Neural progenitor cell (in vitro differentiated cells): ENCODE measurements at places on chromosomes 1 and 21.

- peak; percentile 28 for DNase-seq
These were observed 49.6 kb upstream of the KCTD3 start for GRCh38 chr1:215517441-215517891.

- no peak for DNase-seq
These were observed 181.3 kb downstream of the ZNF281 start for GRCh38 chr1:200228486-200228885.

GRCh38 chr1:77538956-77539518, 143.4 kb downstream of the ZZZ3 start:
- no peak for DNase-seq

DNA sequence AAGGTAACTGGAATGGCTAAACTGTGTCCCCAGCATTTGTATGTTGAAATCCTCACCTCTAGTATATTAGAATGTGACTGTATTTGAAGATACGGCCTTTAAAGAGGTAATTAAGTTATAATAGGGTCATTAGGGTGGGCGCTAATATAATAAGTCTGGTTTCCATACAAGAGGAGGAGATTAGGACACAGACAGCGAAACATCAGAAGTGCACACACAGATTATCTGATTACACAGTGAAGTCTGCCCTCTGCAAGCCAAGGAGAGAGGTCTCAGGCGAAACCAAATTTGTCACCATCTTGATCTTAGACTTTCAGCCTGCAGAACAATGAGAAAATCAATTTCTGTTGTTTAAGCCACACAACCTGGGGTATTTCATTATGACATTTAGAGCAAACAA, 2233.1 kb downstream of the MRPL39 start:
- DNase-seq, result no peak

DNA sequence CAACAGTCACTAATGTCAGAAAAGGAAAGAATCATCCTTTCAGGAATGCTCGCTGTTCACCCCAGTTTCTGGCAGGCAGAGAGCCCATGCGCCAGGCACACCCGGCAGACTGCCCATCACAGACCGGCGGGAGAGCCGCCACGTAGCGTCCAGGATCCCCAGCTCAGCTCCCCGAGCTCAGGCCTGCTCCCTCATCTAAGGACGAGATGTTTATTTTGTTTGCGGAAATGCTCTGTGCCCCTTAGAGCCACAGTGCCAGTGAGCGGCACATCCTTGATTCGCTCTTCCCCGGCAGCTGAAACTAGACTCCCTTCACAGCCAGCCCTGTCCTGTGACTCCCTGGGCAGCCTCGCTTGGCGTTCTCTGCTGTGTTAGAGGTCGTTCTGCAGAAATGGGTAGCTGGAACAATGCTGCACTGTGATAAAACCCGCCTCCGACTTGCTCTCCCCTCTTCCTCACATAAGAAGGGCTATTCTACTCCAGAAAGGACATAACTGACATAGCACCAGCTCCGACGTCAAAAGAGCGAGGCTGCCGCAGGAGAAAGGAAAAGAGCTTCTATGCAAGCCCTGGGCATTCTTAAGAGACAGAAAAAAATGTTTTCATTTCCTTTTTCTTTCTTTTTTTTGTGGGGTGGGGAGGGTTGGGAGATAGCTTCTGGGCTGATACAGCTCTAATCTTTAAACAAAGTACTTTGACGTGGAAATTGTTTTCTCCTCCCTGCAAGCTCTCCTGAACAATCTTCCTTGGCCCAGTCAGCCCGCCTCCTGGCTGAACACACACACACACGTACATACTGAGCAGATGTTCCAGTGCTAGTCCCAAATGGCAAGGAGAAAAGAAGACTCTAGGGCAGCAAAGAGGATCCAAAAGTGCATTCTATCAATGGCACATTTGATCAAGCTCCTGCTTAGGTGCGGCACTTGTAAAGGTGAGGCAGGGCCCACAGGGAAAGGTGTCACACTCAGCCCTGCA, 37.2 kb downstream of the MRAP start:
- no peak for DNase-seq

- no peak for DNase-seq
These were observed 1.8 kb upstream of the CHML start for GRCh38 chr1:241641773-241642592.

DNA sequence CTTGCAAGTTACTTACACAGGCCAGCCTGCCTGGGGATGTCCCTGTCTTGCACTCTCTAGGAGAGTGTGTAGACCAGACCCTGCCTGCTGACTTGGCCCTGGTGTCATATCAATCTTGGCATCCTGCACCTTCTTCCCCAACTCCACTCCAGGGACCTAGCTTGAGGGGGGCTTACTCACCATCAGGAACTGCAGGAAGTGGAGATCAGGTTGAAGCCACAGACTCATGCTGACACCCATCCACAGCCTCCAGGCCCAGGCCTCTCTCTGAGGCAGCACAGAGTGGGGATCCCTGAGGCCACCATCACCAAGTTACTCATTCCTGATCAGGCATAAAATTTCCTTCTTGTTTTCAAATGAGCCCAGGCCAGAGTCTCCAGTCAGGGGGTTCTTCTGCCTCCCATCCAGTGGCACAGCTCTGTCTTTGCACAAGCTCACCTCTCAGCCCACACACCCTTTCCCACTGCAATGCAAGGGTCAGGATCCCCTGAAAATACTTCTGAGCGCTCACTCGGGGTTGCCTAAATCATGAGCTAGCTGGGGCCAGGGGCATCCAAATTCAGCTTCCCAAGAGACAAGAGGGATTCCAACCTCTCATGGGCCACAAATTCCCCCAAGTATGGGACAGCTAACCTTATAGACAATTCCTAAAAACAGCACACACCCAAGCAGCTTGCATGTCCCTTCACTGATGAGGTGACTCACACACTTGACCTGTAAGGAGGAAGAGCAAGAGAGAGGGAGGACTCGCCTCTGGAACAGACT, 33.5 kb downstream of the CSMD2 start:
- no peak for DNase-seq

DNA sequence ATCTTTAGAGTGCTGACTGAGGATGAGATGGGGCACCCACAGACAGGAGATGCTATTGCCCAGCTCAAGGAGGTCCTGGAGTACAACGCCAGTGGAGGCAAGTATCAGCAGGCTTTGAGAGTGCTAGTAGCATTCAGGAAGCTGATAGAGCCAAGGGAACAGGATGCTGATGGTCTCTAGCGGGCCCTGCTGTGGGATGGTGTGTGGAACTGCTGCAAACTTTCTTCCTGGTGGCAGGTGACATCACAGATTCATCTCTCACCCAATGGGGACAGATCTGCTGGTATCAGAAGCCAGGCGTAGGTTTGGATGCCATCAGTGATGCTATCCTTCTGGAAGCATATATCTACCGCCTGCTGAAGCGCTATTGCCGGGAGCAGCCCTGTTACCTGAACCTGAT, 609.8 kb upstream of the NCAM2 start:
- peak; percentile 9 for DNase-seq

- no peak for DNase-seq
These were observed 6.8 kb downstream of the CD52 start for GRCh38 chr1:26324550-26324949.

GRCh38 chr1:232459087-232459486, 170.8 kb downstream of the SIPA1L2 start:
- no peak for DNase-seq

DNA sequence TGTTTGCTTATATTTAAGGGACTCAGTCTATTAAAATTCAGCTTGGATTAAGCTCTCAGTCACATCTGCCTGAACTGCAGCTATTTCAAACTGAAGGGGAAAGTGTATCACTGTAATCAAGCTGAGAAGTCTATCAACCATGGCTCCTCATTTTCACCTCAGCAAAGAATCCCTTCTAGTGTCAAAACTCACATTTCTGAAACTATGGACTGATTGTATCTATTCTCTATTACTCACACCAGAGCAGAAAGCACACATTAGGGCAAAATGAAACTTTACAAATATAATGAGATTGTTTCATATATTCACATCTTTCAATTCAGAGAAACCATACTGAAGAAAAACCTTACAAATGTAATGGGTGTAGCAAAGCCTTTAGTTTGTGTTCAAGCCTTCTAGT, 14.6 kb upstream of the C1orf146 start:
- DNase-seq, result no peak

DNA sequence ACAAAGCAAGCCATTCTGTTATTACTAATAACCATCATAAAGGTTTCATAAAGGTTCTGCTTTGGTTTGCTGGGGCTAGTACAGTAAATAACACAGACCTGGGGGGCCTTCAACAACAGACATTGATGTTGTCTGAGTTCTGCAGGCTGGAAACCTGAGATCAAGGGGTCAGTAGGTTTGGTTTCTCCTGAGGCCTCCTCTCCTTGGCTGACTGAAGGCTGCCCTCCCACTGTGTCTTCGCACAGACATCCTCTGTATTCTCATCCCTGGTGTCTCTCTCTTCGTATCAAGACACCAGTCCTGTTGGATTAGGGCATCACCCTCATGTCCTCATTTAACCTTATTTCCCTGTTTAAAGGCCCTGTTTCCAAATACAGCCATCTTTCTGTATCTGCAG, 37.3 kb downstream of the HUNK start:
- DNase-seq, result peak; percentile 23

DNA sequence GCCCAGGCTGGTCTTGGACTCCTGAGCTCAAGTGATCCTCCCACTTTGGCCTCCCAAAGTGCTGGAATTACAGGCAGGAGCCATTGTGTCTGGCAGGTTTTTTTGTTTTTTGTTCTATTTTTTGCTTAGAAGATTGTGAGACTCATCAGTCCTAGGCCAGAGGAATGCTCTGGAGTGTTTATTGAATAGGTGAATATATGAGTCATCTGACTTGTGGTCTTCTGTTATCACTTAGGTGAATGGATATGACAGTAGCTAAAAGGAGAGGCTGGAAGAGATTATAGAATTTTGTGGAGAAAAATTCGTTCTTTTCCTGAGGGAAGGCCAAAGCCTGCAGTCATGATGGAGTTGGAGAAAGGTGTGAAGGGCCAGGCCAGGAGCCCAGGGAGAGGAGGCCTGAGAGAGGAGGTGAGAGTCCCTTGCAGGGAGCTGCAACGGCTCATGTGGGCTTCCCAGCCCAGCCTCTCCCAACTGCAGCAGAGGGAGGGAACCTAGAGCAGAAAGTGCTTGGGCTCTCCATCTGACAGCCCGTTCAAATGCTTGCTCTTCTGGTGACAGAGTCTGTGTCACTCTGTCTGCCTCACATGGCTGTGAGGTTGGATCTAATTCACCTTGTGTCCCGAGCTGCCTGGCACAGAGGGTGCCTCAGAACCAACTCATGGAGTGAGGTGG, 31.6 kb upstream of the ACOT11 start:
- no peak for DNase-seq

GRCh38 chr1:207820568-207821463, 69.0 kb downstream of the CD46 start:
- DNase-seq, result no peak

- DNase-seq, result no peak
These were observed 221.8 kb downstream of the TTLL7 start for GRCh38 chr1:83776913-83777757.

- no peak for DNase-seq
These were observed 226.2 kb upstream of the IRF2BP2 start for GRCh38 chr1:234836045-234836681.

GRCh38 chr1:17558541-17558940, 19.0 kb downstream of the ARHGEF10L start:
- no peak for DNase-seq

DNA sequence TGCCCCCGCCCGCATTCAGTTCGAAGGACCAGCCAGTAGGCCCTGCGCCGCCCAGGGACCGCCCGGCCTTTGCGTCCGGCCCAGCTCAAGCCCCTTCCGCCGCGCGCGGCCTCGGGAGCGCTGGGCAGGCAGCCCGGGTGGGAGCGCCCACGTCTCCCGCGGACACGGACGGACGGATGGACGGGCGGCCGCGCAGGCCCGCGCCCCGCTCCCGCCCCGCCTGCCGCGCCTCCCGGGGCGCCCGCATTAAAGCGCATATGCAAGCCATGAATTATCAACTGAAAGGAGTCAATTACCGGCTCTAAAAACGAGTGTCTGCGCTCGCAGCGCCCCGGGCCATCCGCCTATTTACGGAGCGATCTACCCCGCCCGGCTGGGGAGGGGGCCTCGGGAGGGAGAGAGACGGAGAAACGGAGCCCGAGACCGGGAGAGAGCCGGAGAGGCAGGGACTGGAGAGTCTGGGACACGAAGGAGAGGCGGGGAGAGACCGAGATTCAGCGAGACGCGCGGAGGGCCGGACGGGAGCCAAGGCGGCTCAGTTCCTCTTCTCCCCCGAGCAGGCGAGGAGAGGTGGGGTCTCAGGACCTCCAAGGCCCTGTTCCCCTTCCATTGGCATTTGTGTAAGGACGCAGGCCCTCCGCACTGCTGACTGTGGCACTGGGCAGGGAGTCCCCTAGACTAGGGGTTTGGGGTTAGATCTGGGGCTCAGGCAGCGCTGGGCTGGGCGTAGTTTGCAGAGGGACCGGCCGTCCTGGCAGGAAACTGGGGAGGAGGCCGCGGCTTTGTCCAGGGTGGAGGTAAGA, 41.3 kb upstream of the DMBX1 start:
- peak; percentile 60 for DNase-seq

- DNase-seq, result no peak
These were observed 6.1 kb upstream of the CD1A start for GRCh38 chr1:158248118-158248517.

DNA sequence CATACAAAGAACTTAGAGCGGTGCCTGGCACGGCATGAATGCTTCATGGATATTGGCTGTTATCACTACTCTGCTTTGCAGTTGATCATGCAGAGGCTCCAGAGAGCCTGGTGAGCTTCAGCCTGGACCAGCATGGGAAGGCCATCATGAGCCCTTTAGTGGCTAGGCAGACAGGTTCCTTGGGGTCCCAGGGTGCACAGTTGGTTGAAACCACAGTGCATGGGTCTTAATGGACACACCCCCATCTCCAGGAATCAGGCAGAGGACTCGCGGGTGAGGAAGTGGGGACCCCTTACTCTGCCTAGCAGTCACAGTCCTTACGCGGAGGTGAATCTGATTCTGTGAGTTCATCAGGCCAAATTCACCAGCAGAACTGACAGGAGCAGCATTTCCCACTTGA, 1.1 kb downstream of the GJB5 start:
- no peak for DNase-seq

- no peak for DNase-seq
These were observed 104.8 kb downstream of the GDAP2 start for GRCh38 chr1:117824616-117825015.
